Stimulated activated CD8-positive, alpha-beta memory T cell treated with anti-CD3 and anti-CD28 coated beads, Interleukin-4, amount 100 ng/mL, for 24 hours (primary cell): ENCODE measurements at places on chromosomes 11 and 22.

DNA sequence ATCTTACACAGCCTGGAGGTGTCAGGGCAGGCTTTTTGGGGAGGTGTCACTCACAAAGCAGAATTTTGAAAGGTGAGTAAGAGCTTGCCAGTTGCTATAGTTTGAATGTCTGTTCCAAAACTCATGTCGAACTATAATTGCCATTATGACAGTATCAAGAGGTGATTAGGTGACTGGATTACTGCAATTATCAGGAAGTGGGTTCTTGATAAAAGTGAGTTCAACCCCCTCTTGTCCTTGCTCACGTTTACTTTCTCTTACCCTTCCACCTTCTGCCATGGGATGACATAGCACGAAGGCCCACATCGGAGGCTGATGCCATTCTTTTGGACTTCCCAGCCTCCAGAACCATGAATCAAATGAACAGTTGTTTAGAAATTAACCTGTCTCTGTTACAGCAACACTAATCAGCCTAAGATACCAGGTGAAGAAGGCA lies 4.7 kb upstream of the C11orf86 start:
- DNase-seq = no peak

DNA sequence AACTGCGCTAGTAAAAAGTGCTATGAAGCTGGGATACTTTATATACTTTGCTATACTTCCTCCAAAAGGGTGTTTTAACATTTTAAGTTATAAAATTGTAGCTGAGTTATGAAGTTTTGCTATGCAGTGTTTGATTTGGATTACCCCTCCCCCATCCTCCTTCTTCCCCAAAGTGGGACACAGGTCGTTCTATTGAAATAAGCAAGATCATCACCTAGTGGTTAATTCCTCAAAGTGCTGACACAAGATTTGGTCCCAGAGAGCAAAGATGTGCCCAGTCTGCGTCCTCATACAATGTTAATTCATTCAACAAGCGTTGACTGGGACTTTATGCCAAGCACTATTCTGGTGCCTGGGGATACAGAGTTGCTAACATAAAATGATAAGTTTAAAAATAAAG lies 78.5 kb downstream of the SPON1 start:
- no peak for DNase-seq

- DNase-seq = no peak
Measured at GRCh38 chr11:63997801-63998337, 11.6 kb downstream of the OTUB1 start.

DNA sequence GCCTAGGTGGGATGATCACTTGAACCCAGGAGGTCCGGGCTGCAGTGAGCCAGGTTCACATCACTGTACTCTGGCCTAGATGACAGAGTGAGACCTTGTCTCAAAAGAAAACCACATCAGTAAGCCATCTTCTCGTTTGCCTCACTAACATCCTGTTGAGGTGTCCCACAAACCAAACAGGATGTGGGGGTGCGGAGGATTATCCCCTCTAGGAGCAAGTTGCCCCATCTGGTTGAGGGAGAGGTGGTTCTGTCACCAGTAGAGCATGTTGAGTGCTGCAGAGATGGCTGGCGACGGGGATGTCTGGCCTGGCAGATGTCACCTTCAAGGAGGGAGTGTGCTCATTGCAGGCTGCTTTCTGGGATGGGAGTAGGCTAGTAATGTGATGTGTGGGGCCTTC lies 72.4 kb downstream of the ZNRF3 start:
- DNase-seq = peak; percentile 75

- DNase-seq = no peak
Measured at GRCh38 chr11:107071129-107071528, 52.9 kb upstream of the GUCY1A2 start.

DNA sequence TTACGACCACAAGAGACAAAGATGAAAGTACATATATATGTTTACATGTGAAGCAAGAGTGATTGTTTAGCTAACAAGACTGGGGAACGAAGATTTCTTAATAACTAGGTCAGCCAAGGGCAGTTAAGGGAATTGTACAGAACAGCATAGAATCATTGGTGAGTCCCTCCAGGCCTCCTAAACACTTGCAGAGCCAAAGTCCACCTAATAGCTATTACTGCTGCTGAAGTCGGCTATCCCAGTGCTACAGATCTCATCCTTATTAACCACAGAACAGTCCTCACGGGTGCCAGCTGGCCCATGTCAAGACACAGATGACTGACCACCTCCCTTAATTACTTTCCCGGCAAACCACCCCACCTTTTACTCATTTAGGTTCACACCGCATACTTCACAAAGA lies 68.5 kb upstream of the OPCML start:
- DNase-seq = no peak

DNA sequence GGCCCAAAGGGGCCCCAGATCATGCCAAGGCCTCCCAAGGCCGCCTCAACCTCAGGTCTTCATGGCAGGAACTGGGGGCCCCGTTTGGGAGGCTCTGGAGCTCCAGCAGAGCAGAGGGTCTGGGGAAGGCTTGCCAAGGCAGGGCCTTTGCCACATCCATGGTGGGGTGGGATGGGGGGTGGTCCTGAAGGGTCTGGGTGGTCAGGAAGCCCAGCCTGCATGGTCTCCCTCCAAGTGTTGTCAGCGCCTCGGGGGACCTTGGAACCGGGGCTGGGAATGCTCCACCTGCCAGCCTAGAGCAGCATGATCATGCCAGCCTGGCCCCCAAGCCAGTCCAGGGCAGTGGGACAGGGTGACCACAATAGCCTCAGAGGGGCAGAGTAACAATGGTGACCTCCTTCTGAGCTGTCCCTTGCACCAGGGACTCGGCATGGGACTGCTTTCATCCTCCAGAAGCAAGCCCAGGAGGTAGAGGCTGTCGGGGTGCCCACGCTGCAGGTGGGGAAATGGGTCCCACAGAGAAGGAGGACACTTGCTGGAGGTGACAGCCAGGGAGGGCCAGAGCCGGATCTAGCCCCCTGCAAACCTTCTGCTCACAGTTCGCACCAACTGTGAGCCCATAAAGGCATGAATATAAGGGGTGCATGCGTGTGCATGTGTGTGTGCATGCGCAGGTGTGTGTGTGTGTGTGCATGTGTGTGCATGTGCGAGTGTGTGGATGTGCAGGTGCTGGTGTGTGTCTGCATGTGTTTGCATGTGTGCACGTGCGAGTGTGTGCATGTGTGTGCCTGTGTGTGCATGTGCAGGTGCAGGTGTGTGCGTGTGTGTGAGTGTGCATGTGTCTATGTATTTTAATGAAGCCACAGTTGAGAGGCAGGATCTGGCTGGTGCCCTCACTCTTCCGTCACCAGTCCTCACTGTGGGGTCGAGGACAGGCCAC lies 63.8 kb downstream of the MYEOV start:
- DNase-seq = no peak

- no peak for DNase-seq
Measured at GRCh38 chr11:103940551-103940950, 95.9 kb upstream of the DDI1 start.

GRCh38 chr11:33060271-33060670 lies 20.9 kb downstream of the TCP11L1 start:
- DNase-seq = no peak

GRCh38 chr22:48365386-48365785 lies 1462.3 kb downstream of the BRD1 start:
- DNase-seq = no peak
